Stimulated activated naive CD4-positive, alpha-beta T cell treated with Interleukin-2 at 50 U/mL for 16 hours (primary cell): ENCODE measurements at places on chromosomes 2 and 18.

- no peak for DNase-seq
Observed at GRCh38 chr2:99789849-99790248, 300.0 kb upstream of the REV1 start.

- DNase-seq = no peak
Observed at GRCh38 chr2:180978903-180979748, 1.3 kb upstream of the UBE2E3 start.

DNA sequence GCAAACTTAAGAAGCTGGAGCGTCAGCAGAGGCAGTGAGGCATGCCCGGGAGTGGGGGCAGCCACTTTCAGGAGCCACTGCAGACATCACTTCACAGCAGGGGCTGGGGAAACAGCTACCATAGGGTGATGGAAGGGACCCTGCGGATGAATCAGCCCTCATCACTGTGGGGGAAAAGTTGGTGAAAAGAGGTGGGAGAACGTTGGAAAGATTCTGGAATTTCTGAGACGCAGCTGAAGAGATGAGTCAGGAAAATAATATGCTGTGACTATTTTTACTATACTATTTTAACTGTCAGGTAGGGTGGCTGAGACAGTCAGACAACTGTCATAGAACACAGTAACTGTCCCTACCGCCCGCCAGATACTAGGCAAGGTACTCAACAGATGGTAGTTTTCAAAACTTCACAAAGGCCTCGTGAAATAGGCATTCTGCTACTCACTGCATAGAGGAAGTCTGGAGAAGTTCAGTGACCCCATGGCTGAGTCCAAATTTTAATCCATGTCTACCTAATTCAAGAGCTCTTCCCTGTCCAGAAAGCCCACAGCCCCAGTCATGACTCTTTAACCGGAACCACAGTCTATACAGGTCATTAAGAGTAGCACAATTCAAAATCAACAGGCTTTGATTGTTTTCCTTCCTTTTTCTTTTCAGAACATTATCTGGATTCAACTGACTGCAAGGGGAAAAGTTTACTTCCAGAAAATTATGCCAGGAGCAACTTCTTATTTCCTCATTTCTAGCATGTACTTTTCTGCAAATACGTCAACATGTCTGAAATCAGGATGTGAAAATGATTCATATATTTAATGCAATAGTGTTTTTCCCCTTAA lies 39.3 kb upstream of the EPB41L3 start:
- no peak for DNase-seq

- DNase-seq = no peak
Observed at GRCh38 chr2:70212298-70212932, 21.6 kb upstream of the C2orf42 start.

- DNase-seq = no peak
Observed at GRCh38 chr18:67302043-67302442, 214.5 kb downstream of the DSEL start.

GRCh38 chr2:173205375-173205774 lies 129.7 kb downstream of the MAP3K20 start:
- DNase-seq = no peak

GRCh38 chr2:108229875-108230274 lies 9.9 kb upstream of the SULT1C3 start:
- DNase-seq = no peak

- DNase-seq = no peak
Observed at GRCh38 chr2:30192314-30192713, 39.0 kb upstream of the LBH start.

DNA sequence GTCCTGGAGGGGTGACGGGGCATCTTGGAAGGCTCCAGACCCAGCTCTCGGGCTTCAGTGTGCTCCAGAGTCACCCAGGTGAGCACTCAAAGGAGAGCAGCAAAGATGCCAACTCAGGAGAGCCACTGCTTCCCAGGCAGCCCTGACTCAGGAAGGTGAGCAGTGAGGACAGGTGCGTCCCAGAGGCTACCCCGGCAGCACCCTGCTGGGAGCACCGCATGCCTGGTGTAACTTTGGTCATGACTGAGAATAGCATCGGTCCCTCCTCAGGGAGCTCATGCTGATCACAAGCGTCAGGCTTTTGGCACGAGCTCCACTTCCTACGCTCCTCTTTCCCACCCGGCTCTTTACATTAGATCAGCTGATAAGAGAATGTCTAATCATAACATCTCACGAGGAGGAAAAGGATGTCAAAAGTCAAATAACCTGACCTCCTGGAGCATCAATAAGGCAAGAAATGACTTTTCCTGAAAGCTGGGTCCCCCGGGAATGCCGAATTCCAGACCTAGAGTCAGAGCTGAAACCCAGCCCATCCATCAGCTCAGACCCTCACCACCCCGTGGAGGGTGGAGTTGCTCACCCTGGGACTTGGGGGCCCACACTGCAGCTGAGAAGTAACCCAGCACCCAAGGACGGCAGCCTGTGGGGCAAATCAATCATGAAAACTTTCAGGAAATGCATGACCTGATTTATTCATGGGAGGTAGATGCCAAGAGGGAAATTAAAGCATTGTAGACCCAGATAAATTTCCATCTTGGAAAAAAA lies 248.8 kb downstream of the ACKR3 start:
- DNase-seq = no peak
